ENCODE measurements at places on chromosomes 11 and 22. TPM values are rescaled to one million over a fixed set of nuclear protein-coding genes. Genes with fewer than 3 reads are reported as not detected.

- DNase-seq = no peak
Observed at GRCh38 chr11:129828301-129828836, 12.7 kb downstream of the TMEM45B start.

GRCh38 chr11:58674609-58675008, 52.1 kb downstream of the CNTF start:
- no peak for DNase-seq

GRCh38 chr11:92866679-92867282, 102.7 kb upstream of the MTNR1B start:
- no peak for DNase-seq

- no peak for DNase-seq
Observed at GRCh38 chr22:20273758-20274181, 5.7 kb upstream of the RTN4R start.

DNA sequence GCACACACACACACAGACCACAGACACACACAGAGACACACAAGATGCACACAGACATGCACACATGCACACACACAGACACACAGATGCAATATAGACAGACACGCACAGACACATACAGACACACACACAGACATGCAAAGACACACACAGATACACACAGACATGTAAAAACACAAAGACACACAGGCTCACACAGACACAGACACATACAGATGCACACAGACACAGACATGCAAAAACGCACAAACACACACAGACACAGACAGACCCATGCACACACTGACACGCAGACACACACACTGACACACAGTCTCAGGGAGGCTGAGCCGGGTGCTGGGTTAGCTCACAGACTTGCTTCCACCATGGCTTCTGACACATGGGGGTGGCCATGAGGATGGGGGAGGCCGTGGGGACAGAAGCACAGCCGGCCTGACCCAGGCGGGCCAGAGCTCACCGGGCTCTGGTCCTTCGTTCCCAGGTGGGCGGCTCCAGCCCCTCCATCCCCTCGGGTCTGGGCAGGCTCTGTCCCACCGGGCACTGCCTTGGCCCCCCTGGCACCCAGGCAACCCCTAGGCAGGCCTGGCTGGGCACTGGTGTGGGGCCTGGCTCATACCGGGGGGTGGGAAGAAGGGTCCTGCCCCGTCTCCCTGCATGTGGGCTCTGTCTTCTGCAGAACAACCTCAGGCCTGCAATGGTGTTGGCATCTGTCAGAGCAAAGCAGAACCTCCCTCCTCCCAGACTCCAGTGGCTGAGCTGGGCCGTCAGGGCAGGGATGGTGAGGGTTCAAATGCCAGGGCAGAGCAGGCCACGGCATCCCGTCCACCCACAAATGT, 1489.5 kb downstream of the BRD1 start:
- DNase-seq = no peak

DNA sequence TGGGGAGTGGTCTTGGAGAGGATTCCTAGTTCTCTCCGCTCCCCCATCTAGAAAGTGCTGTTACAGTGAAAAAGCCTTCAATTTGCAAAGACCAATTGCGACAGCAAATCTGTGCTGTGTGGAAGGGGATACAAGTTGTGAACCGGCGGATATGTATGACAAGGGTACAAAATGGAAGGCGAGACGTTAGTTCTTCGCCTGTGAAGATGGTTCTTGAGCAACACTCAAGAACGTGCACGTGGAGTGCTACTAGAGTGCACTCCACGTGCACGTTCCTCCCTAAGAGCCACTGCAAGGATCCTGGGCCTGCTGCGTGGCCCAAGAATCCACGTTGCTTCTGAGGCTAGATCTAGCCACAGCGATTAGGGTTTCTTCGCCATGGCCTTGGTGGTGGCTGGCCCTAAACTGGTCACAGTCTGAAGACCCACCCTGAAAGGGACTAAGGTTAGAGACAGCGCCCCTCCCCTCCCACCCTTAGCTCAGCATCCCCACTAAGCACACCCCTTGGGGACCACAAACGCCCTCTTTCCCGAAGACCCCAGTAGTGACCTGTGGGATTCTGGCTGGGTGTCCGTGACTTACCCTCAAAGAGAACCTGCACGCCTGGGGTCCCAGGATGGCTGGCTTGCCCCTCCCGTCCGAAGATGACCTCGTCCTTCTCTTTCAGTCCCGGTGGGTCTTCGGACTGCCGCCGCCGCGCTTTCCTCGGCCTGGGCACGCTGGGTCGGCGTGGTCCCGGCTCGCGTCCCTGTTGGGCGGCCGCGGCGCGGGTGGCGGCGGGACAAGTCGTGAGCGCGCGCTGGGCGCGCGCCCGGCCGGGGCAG, 519 bp upstream of the PDE3B start:
- DNase-seq = no peak

GRCh38 chr11:131537196-131537595, 166.8 kb downstream of the NTM start:
- no peak for DNase-seq

DNA sequence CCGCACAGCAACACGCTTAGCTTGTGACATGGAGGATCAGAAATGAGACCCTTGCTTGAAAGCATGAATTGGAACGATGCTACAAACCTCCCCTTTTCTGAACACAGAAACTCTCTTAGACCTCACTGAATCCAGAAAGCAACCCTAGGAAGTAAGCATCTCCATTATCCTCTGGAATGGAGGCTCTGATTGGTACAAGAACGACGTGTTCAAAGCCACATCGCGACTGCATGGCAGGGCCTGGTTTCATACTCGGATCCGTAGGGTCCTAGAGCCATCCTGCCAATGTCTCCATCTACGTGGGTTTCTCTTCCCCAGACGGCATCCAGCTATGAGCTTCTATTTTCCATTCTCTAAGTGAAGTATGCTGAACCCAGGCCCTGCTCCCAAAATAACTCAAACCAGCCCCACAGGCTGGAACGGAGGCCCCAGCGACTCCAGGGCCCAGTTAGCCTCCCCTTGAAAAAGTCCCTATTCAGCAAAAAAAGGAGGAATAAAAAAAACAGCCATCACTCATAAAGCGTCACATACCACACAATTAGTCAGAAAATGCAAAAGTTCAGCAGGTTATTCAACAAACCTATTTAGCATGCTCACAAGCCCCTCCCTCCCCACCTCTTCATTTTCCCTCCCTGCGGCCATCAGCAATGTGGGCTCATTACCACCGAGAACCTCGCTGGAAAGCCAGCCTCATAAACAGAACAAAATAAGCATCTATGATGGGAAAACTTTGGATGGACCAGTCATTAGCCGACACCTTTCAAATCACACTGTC, 7.1 kb upstream of the MN1 start:
- DNase-seq = no peak

GRCh38 chr11:17691550-17691949, 27.8 kb upstream of the MYOD1 start:
- DNase-seq = no peak

DNA sequence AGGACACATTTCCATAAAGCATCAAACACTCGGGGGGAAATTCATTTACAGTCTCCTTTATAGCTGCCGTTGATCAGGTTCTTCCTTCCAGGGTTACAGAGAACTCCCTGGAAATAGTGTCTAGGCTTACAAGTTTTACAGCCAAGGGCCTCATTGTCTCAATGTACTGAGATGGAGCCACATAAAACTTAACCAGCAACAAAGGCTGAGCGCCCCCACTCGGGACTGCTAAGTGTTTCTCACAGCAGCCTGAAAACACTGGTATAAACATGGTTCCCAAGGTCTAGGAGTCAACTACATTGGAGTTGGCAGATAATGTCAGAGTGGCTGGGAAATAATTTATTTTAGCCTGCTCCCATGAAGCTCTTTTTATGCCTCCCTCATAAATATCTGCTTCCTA, 686.2 kb downstream of the OPCML start:
- no peak for DNase-seq

DNA sequence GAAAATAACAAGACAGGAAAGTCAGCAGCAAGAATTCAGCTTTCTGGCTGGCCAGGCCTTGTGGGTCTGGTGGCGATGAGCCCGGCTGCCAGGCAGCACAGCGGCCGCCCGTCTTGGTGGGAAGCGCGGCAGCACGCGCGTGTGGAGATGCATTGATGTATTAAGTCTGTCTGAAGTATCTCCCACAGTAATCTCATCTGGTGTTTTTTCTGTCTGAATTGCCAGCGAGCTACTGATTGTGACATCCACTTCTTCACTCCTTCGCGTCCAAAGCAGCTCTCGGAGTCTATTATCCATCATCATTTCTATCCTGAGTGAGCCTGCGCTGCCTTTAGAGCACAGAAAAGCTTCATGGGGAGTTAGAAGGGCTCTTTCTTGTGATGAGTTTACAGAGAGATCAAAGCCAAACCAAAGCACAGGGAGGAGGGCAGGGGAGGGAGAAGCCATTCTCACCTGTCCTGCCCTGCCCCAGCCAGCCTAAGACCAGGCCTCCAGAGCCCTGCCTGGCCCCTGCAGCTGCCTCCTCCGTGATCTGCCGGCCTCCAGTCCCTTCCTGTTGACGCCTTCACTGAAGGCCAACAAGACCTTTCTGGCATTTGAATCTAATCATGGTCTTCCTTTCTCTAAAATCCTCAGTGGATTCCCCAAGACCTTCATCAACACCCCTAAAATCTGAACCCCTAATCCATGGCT, 1419.0 kb downstream of the TBC1D22A start:
- no peak for DNase-seq

- DNase-seq = no peak
Observed at GRCh38 chr22:21697880-21698279, 32.1 kb downstream of the PPIL2 start.

- DNase-seq = no peak
Observed at GRCh38 chr11:9714272-9714940, 50.5 kb downstream of the SWAP70 start.

MB gene
- total RNA-seq = not detected

XKR3 gene
- not detected for total RNA-seq

FZD4 gene
- 0.17 TPM for total RNA-seq

NPAS4 gene
- total RNA-seq = not detected

TFIP11 gene
- 52.3 TPM for total RNA-seq

GLB1L3 gene
- not detected for total RNA-seq

KRTAP5-11 gene
- not detected for total RNA-seq

RFPL3 gene
- total RNA-seq = not detected

KCNK7 gene
- total RNA-seq = 0.68 TPM

All from OCI-LY7 (cell line).